Heart left ventricle (tissue), 16 donors: ENCODE measurements at places on chromosomes 12 and 14. TPM values are rescaled to one million over a fixed set of nuclear protein-coding genes. Genes with fewer than 3 reads are reported as not detected.

- peak; percentile 81 for DNase-seq
Observed at GRCh38 chr12:1936406-1937320, 18.2 kb upstream of the CACNA2D4 start.

DNA sequence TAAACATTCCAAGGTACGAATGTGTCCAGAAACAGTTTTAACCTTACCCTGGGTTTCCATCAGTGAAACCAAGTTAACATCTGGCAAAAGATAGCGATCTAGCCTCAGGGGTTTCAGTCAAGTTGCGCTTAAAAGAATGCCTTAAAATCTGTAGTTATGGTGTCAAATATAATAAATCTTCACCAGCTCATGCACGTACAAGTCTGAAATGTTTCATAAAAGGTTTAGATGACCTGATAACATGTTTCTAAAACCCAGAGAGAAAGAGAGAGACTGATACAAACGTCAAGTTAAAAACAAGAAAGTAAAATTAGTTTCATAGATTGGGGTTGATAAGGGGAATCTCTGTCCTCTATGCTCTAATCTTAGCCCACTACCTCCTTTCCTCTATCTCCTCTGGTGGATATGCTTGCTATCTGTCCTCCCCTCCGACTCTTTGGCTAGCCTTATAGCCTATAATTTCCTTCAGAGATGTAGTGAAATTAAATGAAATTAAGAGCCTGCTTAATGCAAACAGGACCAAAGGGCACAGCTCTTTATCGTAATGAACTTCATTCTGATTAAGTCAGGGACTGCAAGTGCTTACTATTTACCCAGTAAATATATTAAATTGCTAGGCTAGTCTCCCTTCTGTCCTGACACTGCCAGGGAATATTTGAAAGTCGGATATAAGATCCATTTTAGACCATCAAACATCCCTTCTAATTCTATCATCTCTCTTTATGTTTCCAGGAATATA is 18.4 kb upstream of the FOS start:
- DNase-seq, result no peak

- DNase-seq, result no peak
Observed at GRCh38 chr12:57630891-57631433, 2.0 kb downstream of the B4GALNT1 start.

GRCh38 chr14:69536971-69537370 is 37.7 kb downstream of the CCDC177 start:
- no peak for DNase-seq

DNA sequence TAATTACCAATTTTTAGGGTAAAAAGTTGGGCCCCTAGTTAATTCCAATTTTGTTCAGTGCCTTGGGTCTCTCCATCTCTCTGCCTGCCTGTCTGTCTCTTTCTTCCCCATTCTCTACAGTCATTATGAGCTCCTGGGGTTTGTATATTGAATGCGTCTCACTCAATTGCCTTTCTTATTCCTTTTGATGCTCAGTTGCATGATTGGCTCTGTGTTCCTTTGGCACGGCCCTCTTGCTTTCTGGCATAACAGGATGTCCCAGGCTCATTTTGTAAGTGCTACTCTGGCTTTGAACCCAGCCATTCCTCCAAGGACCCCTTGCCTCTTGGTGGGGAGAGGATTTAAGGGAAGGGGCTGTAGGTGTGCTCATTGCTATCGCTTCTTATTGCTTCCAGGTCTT is 35.6 kb downstream of the ZNF664 start:
- DNase-seq, result no peak

- no peak for DNase-seq
Observed at GRCh38 chr12:108622421-108622820, 11.3 kb downstream of the SELPLG start.

AKAP6 gene
- polyA plus RNA-seq, result 20.4 TPM
